ENCODE measurements at places on chromosomes 5 and 9.

GRCh38 chr9:128385496-128386460 is 14.6 kb downstream of the URM1 start:
- peak; percentile 82 for DNase-seq

- peak; percentile 47 for DNase-seq
These were observed 2.8 kb upstream of the PFN3 start for GRCh38 chr5:177403102-177403791.

DNA sequence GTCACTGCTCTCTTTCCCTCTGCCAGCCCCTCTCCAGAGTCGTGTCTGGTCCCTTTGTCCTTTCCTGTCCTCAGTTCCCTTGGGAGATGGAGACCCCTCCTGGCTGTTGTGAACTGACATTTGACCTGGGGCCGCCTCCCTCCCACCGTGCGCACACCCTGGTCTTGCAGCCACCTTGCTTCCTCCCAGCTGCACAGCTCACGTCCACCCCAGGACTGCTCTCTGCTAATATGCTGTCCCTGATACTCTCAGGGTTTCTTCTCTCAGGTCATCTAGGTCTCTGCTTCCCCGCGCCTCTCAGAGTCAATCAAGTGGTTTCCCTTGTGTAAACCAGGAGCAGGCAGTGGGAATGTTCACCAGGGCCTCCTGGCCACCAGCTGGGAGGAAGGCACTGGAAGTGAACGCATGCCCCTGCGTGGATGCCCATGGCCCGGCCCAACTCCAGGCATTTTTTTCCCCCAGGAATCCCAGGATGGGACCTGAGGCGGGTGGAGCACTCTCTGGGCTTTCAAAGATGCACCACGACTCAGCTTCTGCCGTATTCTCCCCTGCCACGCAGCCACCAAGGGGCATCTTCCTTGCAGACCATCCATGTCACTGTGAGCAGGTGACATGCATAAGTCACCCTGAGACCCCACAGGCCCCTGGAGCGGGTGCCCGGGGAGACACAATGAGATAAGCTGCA is 142.4 kb downstream of the OLFM1 start:
- peak; percentile 12 for DNase-seq

- DNase-seq: no peak
These were observed 58.3 kb downstream of the RANBP6 start for GRCh38 chr9:5957166-5957565.

- DNase-seq: no peak
These were observed 39.9 kb downstream of the SHC3 start for GRCh38 chr9:89138463-89139390.

- no peak for DNase-seq
These were observed 233.7 kb downstream of the SPOCK1 start for GRCh38 chr5:137265457-137265856.

- DNase-seq: no peak
These were observed 31.9 kb downstream of the GNA14 start for GRCh38 chr9:77616191-77616590.

- no peak for DNase-seq
These were observed 56.6 kb downstream of the GNAQ start for GRCh38 chr9:77975036-77975435.

DNA sequence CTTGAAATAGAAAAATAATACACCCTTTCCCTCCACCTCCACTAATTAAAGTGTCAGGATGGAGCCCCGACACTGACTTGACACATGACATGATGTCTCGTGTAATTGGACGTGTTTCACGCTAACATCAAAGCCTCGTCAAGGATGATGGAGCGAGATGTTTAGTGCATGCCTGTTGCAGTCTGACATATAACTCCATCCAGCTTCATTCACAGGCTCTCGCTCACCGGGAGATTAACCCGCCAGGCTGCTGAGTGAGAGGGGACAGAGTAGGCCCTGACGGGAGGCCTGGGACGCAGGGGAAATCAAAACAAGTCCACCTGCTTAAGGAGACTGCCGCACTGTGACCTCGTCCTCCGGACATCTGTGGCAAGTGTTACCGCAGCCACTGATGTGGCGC is 263.5 kb downstream of the SLIT3 start:
- DNase-seq: no peak

GRCh38 chr5:149007174-149007573 is 55.7 kb downstream of the SH3TC2 start:
- DNase-seq: no peak

DNA sequence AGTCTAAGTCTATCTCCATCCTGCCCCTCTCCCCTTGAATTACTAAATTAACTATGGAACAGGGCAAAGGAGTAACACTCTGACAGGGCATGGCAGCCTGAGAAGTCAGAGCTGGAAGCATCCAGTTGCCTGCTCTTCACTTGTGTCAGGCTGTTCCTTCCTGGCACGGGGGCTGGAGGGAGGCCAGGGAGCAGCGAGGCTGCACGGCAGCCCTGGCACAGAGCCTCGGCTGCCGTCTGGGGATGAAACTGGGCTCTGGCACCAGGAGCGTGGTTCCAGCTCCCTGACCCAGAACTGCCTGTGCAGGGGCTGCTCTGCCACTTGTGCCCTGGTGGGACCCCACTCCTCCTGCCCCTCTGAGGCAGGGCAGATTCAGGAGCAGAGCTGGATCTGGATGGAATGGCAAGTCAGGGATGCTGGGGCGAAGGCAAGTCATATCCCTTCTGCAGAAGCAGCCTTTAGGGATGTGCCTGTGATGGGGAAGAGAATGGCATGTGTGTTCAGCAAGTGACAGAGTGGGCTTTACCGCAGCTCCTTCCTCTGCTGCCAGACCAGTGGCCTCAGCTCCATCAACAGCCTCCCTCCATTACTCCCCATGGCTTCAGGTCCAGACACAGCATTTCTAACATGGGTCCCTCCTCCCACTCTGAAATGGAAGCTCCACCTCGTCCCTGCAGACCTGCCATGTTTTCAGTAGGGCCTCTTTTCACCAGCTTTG is 42.2 kb upstream of the PDE8B start:
- no peak for DNase-seq

- no peak for DNase-seq
These were observed 163.6 kb downstream of the SREK1 start for GRCh38 chr5:66307647-66308241.

DNA sequence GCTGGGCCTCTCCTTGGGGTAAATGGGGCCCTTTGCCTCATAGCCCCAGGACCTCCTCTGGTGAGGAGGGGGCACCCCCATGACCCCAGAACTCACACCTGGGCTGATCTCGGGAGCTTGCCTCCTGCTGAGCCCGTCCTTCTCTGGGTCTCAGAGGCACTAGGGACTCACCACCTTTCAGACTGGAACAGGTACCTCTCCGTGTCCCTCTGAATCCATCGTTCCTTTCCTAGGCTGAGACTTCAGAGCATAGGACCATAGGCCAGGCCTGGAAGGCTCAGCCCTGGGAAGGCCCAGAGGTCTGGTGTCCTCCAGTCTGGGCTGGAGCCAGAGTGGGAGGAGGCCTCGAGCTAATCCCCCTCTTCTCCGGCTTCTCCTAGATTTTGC is 97.9 kb downstream of the CACNA1B start:
- DNase-seq: no peak

GRCh38 chr5:57889558-57889957 is 406.9 kb upstream of the ACTBL2 start:
- DNase-seq: no peak

DNA sequence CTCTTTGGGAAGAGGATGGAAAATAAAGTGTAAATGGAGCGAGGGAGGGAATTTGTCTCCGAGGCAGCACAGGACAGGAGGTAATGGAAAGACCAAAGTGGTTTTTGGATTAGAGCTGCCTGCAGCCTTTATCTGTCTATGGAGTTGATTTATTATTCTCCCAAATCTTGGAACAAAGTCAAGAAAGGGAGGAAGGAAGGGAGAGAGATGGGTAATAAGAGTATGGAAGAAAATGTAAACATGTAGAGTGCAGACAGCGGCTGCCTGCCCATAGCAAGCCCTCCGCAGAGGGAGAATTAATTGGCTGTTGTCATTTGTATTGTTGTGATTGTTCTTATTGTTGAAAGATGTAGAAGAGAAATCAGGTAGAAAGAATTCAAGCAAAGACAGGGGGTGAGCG is 15.7 kb downstream of the KCNIP1 start:
- DNase-seq: no peak

DNA sequence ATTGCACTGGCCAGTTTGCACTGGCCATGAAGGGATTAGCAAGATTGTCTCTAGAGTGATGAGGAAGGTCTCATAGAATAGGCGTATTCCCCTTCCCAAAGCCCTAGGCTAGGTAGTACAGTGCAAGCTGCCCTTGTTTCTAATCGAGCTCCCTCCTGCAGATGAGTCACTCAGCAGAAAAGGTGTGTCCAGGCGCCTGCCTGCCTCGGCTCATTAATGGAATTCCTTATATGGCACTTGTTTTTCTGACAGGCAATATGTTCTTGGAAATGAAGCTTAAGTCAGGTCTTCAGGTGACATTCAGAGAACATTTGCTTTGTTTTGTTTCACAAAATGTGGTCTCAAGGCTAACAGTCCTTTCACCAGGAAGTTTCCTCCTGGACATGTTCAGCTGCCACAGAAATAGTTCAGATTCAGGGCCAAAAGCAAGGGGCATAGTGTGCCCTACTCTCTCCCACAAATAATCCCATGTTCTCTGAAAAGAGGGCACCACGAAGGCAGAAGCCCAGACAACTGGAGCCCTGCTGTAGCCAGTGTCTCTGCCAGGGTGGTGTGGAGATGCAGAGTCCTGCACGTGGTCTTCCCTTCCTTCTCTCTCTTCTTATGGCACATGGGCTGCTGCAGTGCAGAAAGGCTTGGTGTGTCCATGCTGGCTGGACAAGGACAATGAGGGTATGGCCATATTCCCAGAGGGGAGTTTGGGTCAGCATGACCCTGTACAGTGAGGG is 281.1 kb upstream of the MAP3K1 start:
- DNase-seq: no peak

DNA sequence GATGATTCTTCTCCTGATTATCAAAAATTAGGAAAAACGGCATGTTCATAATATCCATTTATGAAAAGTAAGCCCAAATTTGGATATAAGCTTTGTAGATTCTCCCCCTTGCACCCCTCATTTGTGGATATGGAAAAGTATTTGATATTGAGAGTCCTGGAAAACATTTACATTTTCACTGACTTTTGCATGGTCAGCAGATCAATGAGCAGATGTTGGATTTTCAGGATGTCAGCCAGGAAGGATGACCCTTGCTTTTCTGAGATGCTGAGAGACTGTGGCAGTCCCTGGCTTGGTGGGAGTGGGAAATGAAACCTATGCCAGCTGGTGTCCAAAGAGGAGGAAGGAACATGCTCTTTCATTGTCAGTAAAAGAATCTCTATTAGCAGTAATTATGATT is 410.8 kb downstream of the DMAC1 start:
- DNase-seq: no peak

DNA sequence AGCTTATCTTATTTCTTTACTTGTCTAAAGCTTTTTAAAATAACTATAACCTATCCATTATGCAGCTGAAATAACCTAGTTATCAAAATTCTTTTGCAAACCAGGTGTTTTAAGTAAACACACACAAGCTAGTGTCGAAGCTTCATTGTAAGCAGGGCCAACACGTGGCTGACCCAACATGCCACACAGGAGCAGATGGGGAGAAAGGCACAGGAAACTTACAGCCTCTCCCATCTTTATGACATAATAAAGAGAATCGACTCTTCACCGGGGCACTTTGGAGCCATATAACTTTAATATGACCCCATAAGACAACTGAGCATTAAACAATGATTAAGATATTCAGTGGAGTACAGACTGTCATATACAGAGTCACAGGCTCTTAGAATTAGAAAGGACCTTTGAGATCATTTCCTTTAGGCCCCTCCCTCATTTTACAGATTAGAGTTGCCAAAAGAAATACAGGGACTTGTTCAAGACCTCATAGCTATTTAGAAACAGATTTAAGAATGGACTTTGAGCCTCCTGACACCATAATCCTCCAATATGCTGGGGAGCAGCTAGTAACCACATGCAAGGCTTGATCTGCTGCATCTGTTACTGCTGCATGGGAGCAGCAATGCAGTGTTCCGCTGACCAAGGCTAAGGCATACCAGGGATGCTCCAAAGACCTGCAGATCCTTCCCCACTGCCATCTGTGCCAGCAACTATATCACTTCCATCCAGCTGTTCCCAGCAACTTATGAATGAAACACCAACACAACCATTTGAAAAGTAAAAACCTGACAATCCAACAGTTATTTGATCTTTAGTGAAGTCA is 75.4 kb downstream of the RASEF start:
- DNase-seq: no peak

DNA sequence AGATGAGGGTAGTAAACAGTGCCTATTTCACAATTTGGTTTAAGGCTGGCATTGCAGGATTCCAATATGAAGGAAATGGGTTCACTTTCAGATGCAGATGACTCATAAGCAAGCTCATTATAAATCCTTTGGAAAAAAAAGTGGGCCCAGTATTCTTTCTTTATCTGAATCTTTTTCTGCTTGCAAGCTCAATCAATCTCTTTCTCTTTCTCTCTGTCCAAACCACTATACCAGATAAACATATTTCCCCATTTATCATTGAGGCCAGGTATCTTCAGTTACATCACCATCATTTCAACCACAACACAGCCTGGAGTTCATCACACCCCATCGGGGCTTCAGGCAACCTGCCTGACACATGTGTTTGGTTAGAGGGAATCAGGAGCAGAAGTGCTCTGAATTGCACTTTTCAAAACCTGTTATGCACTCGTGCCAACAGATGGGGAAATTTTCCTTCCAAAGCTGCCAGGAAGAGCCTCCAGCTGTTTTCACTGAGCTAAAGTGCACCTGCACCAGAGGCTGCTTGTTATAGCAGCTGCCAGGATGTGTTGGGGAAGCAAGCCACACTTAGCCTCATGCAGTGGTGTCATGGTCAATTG is 30.0 kb upstream of the MAMDC2 start:
- DNase-seq: no peak

DNA sequence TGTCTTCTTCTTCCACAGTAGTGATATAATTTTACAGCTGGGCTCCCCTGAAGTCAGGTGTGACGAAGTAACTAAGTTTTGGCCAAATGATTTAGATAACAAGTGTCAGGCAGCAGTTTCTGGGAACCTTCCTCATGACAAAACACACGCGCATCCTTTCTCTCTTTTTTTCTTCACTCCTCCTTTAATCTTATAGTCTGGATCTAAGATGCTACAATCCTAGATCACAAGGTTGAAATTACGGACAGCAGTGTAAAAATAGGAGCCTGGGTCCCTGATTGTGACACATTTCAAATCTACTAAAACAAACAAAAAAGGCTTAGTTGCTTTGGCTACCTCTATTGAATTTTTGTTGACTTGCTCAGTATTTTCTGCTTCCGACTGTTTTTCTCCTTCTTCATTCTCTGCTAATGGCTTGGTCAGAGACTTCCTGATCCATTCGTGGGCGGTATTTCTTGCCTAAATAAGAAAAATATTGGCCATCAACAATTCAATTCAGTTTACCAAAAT is 36.1 kb downstream of the FAM114A2 start:
- DNase-seq: no peak

- DNase-seq: no peak
These were observed 17.7 kb downstream of the IL31RA start for GRCh38 chr5:55868846-55869245.

- DNase-seq: no peak
These were observed 101.1 kb upstream of the MEF2C start for GRCh38 chr5:88984040-88984439.

DNA sequence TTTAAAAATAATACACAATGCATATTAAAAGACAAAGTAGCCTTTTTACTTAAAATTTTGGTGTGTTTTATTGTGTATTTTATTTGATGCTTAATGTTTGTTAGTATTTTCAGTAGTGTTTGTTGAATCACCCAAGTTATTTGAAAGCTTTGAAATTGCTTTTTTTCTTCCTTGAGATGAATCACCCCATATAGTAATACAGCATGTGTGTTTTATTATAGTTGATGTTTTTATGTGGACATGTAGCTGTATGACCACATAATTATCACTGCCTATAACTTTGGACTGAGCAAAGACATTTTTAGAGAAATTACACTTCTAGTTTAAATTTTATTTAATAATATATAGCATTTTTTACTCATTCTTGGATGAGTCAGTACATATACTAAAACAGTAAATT is 18.0 kb downstream of the FAM174A start:
- DNase-seq: no peak

Measured in glutamatergic neuron (in vitro differentiated cells).